ENCODE measurements at places on chromosomes 11 and 22. TPM values are rescaled to one million over a fixed set of nuclear protein-coding genes. Genes with fewer than 3 reads are reported as not detected.
A peak's percentile ranks its signal among the peaks of the same experiment; 100 is the strongest.

DNA sequence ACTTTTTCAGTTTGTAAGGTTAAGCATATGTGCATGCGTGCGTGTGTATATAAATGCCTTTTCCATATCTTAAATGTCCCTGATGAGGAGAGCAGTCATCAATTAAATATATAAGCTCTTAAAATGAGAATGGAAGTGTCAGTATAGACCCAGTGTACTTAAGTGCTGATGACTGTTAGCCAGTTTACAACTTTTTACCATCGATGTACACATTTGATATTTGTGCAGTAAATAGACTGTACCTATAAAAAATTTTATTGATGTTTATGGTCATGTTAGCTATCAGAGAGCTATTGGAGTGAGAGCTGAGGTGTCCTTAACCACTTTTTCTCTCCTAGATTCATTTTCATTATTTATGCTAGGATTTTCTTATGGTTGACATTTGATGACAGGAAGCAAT is 45.4 kb downstream of the TRAF6 start:
- DNase-seq, result no peak
- no peaks in the 10 kb centered on the region for H3K36me3 ChIP-seq
- H3K27me3 ChIP-seq, result peaks cover 2% of the 10 kb centered on the region
- H3K4me1 ChIP-seq, result no peaks in the 10 kb centered on the region
- H3K27ac ChIP-seq, result no peak overlapping the region

GRCh38 chr22:41146573-41146972 is 54.2 kb downstream of the EP300 start:
- no peak overlapping the region for H3K4me3 ChIP-seq
- no peaks in the 10 kb centered on the region for H3K4me1 ChIP-seq
- no peaks in the 10 kb centered on the region for H3K27me3 ChIP-seq
- DNase-seq, result no peak

DNA sequence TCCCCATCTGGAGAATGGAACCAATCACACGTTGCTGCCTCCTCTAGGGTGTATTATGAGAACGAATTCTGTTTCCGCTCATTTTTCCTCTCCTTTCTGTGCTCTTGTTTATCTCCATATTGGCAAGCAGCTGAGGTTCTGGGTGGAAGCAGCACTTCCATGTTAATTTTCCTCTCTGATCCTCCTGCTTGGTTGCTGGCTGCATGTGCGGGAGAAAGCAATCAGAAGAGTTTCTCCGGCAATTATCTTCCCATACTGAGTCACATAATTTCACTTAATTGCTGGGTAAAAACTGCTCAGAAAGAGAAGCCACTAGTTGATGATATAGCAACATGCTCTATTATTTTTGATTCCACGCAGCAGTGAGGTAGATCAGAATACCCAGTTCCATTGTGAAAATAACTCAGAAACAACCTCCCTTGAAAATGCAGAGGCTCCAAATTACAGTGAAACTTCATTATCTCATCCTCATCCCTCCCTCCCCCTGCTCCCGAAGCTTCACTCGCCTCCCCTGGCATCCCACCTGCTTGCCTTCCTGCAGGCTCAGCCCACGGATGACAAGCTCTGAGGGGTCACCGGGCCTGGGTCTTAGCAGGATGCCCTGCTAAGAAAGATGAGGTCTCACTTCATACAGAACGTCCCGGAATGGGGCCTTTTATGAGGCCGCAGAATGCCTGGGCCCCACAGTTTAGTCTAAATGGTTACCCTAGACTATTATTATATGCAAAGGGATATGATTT is 20.4 kb downstream of the FXYD6 start:
- H3K27ac ChIP-seq, result no peak overlapping the region
- no peak overlapping the region for H3K4me3 ChIP-seq
- peaks cover 18% of the 10 kb centered on the region for H3K27me3 ChIP-seq
- H3K36me3 ChIP-seq, result no peaks in the 10 kb centered on the region

DNA sequence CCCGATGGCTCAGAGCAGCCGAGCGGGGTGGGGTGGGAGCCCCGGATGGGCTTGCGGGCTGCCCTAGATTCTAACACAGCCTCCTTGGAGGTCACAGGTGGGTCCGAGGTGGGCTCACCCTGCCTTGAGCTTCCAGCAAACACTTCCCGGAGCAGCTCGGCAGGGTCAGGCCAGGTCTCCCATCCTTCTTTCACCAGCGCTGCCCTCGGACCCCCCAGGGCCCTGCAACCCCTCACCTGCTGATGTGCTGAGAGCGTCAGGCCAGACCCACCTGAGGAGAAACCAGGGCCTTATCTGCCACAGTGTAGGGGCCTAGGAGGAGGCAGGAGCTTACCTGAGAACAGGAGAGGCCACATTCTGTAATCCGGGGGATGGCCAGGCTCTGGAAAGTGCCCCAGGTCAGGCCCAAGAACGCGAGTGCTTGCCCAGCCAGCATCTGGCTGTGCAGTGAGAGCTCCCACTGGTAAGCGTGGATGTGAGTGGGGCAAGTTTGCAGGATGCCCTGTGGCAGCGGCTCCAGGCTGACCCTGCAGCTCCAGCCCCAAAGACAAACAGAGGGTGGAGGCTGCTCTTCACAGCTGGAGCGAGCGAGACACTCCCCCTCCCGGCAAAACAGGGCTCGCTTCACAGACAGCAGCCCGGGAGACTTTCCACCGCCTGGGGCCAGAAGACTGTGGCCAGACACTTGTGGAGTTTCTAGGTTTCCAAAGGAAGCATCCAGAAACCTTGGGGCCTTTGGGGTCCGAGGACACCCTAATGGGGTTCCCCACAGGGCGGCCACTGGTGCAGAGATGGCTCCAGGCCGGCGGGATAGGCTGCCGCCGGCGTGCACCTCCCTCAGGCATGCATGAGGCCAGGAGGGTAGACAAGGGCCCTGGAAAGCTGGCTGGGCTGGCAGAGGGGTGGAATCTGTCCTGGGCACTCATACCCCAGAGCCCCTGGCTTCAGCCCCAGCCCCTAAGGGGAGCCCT is at the start of gene IL17REL:
Gene IL17REL (minus strand): TSS at position 555 of the 971 bp plus-strand sequence. CDS start 119 bp downstream, at position 436.
- DNase-seq, result no peak
- no peaks in the 10 kb centered on the region for H3K27me3 ChIP-seq
- H3K27ac ChIP-seq, result 0 out of 2 replicates have a peak within 1 kb of the TSS, but pooled peaks have one; percentile 29
- no peaks in the 10 kb centered on the region for H3K36me3 ChIP-seq

GRCh38 chr11:129992161-129992944 is 10.3 kb downstream of the PRDM10 start:
- H3K4me1 ChIP-seq, result peaks cover 18% of the 10 kb centered on the region
- no peak for DNase-seq
- no peak overlapping the region for H3K4me3 ChIP-seq
- H3K36me3 ChIP-seq, result no peaks in the 10 kb centered on the region

DNA sequence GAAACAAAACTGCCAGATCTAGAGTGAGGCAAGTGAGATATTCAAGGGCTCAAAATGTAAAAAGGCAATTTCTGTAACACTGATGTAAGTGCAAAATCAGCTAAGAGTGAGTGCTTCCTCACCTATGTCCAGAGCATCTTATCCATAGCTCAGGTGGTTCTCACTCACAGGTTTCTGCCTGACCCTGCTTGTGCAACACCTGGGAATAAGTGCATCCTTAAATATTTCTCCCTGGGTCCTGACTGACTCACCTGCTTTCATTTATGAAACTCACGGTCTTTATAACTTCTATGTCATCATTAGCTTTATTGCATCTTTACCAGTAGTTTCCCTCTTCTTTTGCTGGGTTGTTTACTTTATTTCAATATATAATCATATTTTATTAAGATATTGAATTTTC is 260.6 kb downstream of the CNTN5 start:
- H3K4me3 ChIP-seq, result no peak overlapping the region
- no peak for DNase-seq
- H3K27ac ChIP-seq, result no peak overlapping the region
- no peaks in the 10 kb centered on the region for H3K4me1 ChIP-seq
- no peaks in the 10 kb centered on the region for H3K27me3 ChIP-seq

DNA sequence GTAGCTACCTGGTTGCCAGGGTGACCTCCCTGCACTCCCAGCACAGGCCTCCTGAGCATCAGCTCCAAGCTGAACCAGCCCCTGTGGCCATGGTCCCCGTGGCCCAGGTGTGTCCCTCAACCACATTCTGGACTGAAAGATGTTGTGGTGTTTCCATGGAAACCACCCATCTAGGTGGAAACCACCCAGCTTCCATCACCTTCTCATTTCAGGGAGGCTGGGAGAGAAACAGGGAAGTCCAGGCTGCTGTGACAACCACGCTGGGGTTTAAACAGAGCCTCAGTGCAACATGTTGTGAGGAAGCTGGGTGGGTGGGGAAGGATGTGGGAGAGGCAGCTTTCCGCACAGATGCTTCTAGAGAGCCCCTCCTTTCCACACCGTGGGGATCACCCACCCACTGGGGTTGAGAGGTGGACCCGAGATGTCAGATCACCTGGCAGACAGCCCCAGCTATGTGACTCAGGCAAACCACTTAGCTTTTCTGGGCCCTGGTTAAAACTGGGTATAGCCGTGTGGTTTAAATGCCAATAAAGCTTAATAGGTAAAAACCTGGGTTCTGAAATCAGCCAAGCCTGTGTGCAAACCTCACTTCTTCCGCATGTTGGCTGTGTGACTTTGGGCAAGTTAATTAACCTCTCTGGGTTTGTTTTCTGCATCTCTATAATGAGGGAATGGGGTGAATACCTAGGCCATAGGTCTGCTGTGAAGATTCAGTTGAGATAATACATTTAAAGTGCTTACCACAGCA is 46.4 kb downstream of the CD82 start:
- no peak overlapping the region for H3K4me3 ChIP-seq
- no peaks in the 10 kb centered on the region for H3K4me1 ChIP-seq
- DNase-seq, result no peak
- no peaks in the 10 kb centered on the region for H3K27me3 ChIP-seq
- no peak overlapping the region for H3K27ac ChIP-seq
- no peaks in the 10 kb centered on the region for H3K36me3 ChIP-seq

Gene OR10D3
- total RNA-seq, result not detected

Gene DUSP8
- 5.5 TPM for total RNA-seq

Gene ATG16L2
- 14.6 TPM for total RNA-seq
